Stimulated activated naive CD8-positive, alpha-beta T cell treated with anti-CD3 and anti-CD28 coated beads, Interleukin-15, Interleukin-2, amounts not matched to agents 100 U/mL and 50 U/mL, for 24 hours (primary cell): ENCODE measurements at places on chromosomes 3 and 15.

- DNase-seq, result no peak
Observed at GRCh38 chr15:38691965-38692788, 127.6 kb upstream of the RASGRP1 start.

GRCh38 chr3:56915966-56916586, 114.3 kb upstream of the ARHGEF3 start:
- peak; percentile 74 for DNase-seq

- peak; percentile 24 for DNase-seq
Observed at GRCh38 chr15:67828969-67829646, 3.8 kb downstream of the SKOR1 start.

DNA sequence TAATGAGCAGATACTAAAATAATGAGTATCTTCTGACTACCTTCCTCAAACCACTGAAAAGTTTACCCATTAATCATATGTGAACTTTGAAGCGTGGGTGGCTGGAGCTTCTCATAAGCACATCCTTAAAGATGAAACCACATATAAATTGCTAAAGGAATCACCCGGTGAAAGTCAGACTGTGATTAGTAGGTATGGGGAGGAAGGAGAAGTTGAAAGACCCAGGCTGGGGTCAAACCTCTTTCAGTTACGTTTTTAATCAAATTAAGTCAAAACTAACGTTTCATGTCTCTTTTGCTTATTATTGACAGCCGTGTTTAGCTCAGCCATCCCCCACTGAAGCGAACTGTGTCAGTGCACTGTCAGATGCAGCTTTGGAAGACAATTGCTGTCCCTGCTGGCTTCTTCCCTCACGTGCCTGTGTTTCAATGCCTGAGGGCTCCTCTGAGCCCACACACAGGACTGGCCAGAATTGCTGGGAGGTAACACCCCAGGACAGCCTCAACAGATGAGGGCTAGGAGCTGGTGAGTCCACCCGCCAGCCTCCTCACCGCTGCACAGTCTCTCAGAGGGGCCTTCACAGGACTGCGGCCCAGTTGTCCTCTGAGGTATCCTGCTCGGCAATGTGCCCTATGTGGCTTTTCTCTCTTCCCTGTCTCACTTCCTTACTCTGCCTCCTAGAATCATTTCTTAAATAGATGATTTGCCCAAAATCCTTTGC, 29.3 kb upstream of the SH3BP5 start:
- DNase-seq, result peak; percentile 63

GRCh38 chr3:4163011-4163410, 140.2 kb upstream of the SETMAR start:
- no peak for DNase-seq

- DNase-seq, result no peak
Observed at GRCh38 chr3:73432023-73432705, 192.6 kb downstream of the PDZRN3 start.

DNA sequence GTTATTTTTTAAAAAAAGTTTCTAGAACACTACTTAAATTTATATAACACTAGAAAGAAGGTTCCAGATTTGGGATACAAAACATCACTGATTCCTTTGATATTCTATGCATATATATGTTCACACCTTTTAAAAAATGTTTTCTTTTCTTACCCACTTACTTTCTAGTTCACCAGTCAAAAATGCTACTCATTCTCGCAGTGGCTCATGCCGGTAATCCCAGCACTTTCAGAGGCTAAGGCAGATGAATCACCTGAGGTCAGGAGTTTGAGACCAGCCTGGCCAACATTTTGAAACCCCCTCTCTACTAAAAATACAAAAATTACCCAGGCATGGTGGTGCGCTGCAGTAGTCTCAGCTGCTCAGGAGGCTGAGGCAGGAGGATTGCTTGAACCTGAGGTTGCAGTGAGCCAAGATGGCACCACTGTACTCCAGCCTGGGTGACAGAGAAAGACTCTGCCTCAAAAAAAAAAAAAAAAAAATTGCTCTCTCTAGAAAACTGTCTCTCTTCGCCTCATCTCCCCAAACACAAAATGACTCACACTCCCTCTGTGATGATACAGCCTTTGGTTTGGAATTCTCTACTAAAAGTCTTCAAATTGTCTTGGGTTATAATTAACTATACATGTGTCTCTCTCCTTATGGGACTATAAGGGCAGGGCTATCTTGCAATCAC, 52.6 kb upstream of the TGFBR2 start:
- DNase-seq, result no peak

DNA sequence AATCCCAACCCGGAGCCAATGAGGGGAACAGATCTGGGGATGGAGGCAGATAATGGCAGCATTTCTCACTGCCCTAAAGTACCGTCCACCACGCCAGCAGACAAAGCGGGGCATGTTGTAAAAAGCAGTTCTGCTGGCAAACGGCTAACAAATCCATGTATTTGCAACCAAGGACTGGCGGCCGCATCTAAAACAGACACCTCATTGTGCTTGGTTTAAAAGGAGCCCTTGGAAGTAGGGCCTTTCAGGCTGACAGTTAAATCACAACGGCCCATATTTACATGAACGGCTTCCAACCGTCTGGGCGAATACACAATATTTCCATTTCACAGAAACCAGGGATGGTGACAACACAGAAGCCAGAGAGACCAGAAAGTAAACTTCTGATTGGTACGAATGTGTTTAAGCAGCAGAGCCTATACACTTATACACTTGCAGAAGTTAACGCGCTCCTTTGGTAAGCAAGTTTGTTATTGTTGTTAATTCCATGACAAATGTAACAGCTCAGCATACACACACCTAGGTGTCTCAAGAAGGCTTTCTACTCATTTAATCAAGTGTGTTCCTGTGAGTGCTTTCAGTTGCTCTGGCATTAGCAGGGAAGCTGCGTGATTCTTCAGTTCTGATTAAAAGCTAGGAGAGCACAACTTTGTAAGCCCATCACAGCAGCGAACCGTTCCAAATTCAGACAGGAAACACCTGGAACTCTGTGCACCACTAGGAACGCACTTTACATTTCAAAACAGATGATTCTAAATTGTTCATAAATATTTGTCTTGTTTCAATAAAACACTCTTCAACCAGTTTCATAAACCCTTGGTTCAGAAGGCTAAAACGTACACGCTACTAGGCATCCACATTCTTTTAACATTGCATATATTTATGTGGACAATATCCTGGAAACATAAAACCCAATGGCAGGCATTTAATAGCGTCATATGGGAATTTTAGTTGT, 112.9 kb downstream of the PDZRN3 start:
- no peak for DNase-seq

DNA sequence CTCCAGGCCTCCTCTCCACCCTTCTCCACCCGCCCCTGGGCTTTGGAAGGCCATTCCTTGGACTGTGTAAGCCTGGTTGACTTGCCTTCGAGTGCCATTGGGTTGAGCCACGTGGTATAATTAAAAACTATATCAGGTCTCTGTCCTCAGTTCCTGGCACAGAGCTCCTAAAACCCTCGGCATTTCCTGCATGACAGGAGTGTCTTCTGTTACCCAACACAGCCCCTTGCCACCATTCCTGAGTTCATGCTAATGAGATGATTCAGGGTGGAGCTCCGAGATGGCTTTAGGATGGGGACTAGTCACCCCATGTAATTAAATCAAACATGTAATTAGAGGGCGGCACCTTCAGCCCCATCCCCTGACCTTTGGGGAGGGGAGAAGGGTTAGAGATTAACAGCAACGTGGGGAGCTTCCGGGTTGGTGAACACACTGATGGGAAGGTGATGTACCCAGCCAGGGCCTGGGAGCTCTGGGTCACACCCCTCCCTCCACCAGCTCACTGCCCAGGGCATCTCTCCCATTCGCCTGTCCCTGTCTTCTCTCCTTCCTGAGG, 256.4 kb downstream of the FAM43A start:
- no peak for DNase-seq

GRCh38 chr3:33438881-33439545, 1.2 kb downstream of the UBP1 start:
- DNase-seq, result no peak

- no peak for DNase-seq
Observed at GRCh38 chr3:56879436-56880215, 77.9 kb upstream of the ARHGEF3 start.

DNA sequence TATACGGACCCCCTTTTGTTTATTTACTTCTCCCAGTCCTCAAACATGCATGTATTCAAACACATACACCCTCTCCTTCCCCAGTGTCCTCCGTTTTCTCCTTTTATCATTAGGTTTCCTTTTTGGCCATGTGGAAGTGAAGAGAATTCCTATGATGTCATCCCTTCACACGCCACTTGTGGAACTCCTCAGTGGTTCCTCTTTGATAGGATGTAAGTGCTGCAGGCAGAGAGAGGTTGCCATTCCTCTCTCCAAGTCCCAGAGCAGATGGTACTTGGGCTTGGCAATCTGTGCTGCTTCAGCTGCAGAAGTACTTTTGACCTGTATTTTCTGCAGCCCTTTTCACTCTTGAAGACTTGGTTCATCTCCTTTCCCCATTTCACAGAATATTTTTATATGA, 32.9 kb upstream of the CRTC3 start:
- DNase-seq, result no peak

DNA sequence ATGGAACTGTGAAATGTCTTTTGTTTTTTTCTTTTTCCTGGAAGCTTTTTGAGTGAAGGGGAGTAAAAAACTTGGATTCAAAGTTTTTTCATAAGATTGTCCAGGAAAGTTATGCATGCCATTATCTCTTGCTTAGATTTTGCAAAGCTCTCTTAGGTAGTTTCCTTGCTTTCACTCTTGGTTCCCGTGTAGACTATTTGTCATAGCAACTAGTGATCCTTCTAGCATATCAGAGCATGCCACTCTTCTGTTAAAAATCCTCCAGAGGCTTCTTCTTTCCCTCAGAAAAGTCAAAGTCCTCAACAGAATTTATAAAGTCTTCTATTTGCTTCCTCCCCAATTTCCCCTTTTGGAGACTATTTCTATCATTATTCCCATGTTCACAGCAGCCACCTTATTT, 21.1 kb downstream of the GTF2E1 start:
- DNase-seq, result no peak

DNA sequence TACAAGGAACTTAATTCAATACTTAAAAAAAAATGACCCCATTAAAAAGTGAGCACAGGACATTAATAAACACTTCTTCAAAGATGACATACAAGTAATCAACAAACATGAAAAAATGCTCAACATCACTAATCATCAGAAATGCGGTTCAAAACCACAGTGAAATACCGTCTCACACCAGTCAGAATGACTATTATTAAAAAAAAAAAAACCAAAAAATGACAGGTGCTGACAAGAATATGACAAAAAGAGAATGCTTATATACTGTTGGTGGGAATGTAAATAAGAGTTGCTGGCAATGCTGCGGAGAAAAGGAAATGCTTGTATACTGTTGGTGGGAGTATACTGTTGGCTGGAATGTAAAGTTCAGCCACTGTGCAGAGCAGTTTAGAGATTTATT, 358.3 kb upstream of the CBLB start:
- no peak for DNase-seq

DNA sequence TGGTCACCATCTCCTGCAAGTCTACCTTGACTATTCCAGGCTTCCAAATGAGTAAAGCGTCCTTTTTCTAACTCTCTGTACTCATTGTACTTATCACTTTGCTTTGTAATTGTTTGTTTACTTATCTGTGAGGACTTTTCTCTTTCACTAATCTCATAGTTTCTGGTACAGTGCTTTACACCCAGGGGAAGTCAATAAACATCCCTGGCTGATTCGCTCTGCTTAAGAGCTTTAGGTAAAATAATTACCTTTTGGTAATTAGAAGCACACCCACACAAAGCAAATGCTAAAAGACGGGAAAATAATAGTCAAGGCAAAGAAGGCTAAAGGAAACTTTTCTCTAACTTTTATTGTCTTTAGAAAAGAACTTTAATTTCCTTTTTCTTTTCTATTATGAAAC, 466.9 kb upstream of the ROBO1 start:
- no peak for DNase-seq

DNA sequence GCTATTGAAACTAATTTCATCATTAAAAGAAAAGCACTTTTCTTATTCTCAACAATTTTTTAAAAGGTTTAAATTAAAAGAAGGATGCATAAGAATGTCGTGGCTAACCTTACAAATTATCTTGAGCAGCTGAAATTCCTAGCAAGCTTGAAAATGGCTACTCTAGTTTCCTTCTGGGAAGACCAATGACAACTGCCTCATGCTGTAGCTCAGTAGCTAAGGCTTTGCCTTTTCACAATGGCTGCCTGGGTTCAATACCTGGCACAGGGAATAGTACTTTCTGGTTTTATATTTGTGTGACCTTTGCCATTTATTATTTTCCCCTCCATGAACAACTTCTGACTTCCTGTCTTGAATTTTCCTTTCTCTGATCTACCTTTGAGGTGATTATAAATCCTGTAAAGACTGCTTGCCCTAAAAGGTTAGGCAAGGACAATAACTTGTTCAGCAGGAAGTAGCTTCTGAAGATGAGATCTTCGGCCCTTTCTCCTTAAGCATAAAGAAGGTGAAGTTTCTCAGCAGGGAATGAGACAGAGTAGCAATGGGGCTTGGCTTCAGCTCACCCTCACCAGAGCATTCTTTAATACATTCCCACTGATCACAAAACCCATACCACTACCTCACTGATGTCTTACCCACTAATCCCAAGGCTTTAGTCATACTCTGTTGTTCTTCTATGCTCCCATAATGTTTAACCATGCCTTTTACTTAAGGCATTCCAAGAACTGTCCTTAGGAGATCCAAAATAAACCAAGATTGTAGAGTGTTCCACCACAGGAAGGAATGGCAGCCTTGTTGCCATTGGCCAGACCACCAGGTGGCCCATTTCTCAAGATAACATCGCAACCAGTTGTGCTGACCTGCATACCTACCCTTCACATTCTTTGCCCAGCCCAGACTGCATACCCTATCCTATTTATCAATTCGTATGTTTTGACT, 276.8 kb downstream of the ULK4 start:
- DNase-seq, result no peak

GRCh38 chr3:187841560-187841959, 96.3 kb upstream of the BCL6 start:
- no peak for DNase-seq

DNA sequence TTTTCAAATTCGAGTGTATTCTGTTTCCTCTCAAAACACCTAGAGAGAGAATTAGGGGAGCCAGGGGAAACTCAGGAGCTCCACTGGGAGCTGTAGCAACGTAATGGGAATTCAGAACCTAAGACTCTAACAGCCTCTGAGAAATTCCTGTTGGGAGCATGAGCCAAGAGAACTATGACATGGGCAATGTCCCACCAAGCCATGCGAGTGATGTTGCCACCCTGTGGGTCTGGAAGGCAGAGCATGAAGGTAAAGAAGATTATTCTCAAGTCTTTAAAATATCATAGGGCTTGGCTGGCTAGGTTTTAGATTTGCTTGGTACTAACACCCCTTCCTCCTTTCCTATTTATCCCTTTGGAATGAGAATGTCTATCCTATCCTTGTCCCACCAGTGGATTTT, 392.6 kb upstream of the ADAMTS9 start:
- DNase-seq, result no peak

GRCh38 chr3:96994988-96995387, 180.6 kb downstream of the EPHA6 start:
- no peak for DNase-seq

DNA sequence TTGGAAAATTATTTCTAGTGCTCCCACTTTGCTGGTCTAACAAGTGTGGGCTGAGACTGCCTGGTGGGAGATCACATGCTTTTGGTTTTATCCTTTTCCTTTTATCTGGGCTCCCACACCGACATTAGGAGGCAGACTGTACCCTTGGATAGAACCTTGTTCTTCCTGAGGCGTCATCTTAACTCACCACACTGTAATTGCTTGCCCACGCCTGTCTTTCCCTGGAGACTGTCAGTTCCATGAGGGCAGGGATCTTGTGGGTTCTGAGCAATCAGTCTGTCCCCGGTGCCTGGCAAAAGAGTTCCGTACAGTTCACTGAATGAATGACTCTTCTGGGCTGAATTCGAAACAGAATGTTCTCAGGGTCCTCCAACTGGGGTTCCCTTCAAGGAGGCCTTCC, 124.6 kb upstream of the ABHD17C start:
- DNase-seq, result no peak

- no peak for DNase-seq
Observed at GRCh38 chr3:55842204-55842603, 355.1 kb upstream of the WNT5A start.
